Mesothelial cell of epicardium (in vitro differentiated cells): ENCODE measurements at places on chromosomes 2 and 18. TPM values are rescaled to one million over a fixed set of nuclear protein-coding genes. Genes with fewer than 3 reads are reported as not detected.

The ZC3H8 gene
- 18.7 to 20.7 TPM (median 20.2 TPM) in 3 replicates for total RNA-seq

DNA sequence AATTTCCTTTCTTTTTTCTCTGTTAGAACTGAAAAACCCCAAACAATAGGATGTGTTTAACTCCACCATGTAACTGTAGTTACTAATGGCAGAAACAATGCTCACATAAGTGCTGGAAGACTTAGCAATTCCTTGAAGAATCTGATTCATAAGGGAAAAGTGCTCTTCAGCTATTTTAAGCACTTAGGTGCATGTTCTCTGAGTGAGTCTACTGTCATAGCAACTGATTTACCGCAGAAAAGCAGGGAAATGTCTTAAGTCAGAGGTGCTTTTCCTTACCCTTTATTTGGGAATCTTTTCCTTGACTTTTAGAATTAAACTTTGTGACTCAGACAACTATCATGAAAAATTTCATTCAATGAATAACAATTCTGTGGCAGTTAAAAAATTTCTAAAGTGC lies 65.4 kb upstream of the NABP1 start:
- no peak overlapping the region for H3K27ac ChIP-seq
- H3K27me3 ChIP-seq, result no peaks in the 10 kb centered on the region
- peaks cover 1% of the 10 kb centered on the region for H3K4me1 ChIP-seq
- no peak overlapping the region for H3K4me3 ChIP-seq

GRCh38 chr2:157777427-157777826 lies 98.7 kb downstream of the ACVR1 start:
- H3K36me3 ChIP-seq, result peaks cover 14% of the 10 kb centered on the region
- no peaks in the 10 kb centered on the region for H3K27me3 ChIP-seq
- no peak overlapping the region for H3K4me3 ChIP-seq
- H3K27ac ChIP-seq, result no peak overlapping the region
- no peak for DNase-seq
- peaks cover 4% of the 10 kb centered on the region for H3K4me1 ChIP-seq

DNA sequence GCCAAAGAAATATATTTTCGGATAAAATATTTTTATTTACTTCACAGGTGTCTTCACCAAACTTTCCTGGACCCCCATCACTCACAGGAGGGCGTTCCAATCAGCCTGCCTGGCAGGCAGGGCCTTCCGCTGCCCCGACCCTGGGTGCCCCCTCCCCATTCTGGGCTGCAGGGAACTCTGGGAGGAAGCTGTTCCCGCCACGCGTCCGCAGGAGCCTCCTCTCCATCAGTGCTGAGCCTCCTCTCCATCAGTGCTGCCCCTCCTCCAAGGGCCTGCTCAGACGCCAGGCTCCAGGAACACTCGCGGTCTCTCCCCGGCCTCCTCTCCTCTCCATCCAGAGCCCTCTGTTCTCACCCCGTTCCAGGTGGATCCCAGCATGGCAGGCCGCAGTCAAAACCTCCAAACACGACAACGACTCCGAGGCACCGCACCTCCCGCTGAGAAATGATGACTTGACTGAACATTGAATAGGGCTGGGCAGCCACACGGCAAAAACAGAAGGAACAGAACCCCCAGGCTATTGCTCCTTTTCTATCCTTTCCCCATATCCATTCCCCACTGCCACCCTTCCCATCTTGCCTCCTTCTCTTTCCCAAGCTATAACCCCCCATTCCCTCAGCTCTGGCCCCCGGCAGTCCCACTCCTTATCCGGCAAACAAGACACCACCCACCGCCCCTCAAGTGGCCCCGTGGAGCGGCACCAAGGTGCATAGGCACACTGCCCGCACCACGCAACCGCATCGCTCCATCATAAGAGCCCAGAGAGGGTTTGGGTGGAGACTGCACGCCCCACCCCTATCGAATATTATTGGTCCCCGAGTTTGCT lies 268.6 kb upstream of the RAB6C start:
- no peak overlapping the region for H3K27ac ChIP-seq
- no peak overlapping the region for H3K4me3 ChIP-seq
- H3K27me3 ChIP-seq, result no peaks in the 10 kb centered on the region
- DNase-seq, result no peak

GRCh38 chr2:86441882-86442641 lies 891 bp downstream of the KDM3A start:
- no peaks in the 10 kb centered on the region for H3K27me3 ChIP-seq
- peak; percentile 52 for DNase-seq
- peak overlapping the region; percentile 92 for H3K4me3 ChIP-seq
- H3K36me3 ChIP-seq, result peaks cover 34% of the 10 kb centered on the region
